Stimulated activated CD4-positive, alpha-beta T cell treated with anti-CD3 and anti-CD28 coated beads, Interleukin-4, amount 100 ng/mL, for 24 hours (primary cell): ENCODE measurements at places on chromosomes 1 and 21.
A peak's percentile ranks its signal among the peaks of the same experiment; 100 is the strongest.

- DNase-seq = peak; percentile 22
These were observed 39.8 kb upstream of the C1orf105 start for GRCh38 chr1:172380441-172381244.

DNA sequence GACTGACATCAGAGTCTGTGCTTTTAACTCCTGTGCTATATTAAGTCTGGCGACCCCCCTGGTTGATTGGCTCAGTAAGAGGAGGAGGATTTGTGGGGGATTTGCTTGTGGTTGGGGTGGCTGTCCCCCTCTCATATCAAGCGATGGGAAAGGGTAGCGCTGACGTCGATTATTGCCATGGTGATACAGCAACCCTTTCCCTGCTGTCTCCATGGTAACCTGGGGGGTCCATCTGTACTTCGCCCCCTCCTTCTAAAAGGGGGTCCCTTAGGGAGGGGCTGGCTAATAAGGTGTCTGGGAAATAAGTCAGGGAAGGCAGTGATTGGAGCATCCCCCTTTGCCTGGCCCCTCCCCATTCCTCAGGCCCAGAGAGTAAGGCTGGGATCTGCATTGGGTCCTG lies 4.7 kb downstream of the FAM229A start:
- no peak for DNase-seq

GRCh38 chr1:213179784-213180183 lies 128.7 kb downstream of the RPS6KC1 start:
- no peak for DNase-seq

- DNase-seq = no peak
These were observed 59.5 kb downstream of the CD46 start for GRCh38 chr1:207811319-207811718.

DNA sequence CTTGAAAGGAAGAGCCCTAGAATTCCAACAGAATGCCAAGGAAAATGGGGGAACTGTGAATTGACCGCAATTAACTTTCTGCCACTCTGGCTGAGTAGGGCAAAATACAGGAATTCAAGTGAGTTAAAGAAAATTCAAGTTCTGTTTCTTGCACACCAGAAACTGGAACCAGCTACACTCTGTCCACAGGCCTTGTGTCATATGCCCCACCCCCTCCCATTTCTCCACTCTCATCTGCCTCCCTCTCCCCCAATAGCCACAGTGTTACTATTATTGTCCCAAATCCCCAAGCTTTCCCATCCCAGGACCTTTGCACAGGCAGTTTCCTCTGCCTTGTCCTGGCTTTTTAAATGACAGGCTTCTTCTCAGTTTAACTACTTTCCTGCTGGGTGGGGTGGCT lies 4.3 kb upstream of the STK40 start:
- DNase-seq = no peak

DNA sequence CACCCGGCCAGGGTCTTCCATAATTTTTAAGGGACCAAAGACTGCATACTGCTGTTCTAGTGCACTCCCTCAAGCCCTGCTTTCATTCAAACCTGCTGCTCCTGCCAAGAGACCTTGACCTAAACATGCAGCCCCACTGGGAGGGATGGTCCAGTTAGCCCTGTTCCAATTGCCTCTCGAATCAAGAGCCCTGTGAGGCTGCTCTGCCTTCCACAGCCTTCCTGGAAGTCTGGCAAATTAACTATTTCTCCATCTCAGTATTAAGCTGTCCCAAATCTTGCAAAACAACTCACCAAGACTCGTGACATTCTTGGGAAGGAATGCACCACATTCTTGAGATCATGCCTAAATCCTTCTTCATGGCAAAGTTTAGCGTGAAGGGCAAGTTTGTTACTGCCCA lies 231.3 kb downstream of the C1orf94 start:
- no peak for DNase-seq

DNA sequence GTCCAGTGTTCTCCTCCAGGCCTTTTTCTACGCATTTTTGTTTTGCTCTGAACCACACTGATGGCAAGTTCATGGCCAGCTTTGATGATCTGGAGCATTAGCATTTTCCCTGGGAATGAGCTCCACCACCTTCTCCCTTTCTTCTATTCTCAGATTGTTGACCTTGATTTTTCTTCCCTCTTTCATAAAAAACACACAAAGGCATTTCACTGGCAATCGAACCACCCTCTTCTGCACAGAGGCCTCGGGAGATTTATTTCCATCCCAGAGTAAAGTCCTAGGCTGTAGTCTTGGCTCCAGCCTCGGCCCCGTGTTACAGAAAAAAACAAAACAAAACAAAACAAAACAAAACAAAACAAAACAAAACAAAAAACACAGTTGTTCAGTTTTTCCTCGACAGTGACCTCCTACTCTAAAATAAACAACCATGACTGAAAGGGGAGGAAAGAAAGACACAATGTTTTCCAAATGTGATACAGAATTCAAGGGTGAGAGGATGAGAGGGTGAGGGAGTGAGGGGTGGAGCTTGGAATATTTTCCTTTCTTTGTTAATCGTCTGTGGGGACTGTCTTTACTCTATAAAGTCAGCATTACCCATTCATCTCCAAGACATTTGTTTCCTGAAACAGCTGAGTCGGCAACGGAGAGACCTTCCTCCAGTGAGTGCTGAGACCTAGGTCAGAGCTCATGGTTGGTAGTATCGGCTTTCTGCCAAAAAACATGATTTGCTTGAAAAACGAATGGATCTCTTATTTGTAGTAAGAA lies 29.8 kb upstream of the RNF186 start:
- no peak for DNase-seq

DNA sequence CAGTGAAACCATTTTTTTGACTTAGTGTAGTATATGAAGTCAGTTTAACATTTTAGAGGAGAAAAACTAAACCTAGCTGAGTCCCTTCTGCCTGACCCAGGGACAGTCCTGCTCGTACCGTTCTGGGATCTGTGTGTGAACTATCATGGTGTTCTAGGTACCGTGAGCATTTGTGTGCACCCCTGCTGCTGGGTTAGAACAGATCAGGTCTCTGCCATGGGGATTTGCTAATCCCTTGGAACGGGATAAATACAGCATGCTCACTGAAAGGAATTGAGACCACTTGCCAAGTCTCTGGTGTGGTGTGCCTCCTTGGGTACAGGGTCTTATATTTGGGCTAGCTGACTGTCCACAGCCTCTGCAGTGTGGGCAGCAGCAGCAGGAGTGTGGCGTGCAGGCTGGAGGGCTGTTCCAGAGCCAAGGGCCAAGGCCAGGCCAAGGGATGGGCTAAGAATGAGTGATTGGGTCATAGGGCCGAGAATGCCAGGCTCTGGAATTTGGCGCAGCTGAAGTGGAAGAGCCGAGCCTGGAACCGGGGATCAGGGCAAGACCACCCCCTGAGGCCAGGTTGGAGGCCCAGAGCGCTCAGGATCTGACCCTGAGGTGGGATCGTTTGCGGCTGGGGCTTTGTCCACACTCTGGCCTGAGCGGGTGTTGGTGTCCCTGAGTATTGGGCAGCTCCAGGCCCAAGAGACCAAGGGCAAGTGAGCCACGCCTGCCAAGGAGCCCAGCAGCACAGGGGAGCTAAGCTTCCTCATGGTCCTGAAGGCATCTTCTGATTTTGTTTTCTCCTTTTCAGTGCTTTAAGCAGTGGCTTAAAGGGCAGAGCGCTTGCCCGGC lies 66.3 kb downstream of the VPS26C start:
- no peak for DNase-seq

DNA sequence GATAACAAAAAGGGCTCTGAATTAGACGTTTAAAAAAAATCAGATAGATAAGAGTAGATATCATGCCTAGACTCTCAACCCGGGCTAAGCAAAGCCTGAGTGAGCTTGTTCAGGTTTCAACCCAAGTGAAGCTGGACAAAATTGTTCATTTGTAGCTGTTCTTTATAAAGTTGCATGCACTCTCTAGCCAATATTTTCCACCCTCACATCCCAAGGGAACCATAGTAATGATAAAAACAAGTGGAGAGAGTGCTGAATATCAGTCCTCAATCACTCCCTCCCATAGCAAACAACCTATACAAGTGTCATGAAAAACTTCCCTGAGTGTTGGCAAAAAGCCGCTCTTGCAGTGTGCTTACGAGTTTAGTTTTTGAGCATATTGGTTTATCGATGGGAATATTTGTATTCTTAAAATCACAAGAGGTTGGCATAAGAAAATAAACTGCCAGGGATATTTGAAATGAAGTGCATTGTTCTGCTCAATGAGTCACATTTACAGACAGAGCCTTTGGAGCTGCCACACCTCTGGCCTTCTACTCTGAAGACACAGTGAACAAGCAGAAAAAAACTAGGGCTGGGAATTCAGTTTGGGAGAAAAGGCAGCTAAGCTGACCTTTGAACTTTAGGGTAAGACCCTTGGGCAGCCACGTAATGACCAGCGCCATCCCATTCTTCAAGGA lies 2.2 kb upstream of the CLCA2 start:
- no peak for DNase-seq

GRCh38 chr1:171990371-171990770 lies 149.1 kb downstream of the DNM3 start:
- DNase-seq = no peak

- no peak for DNase-seq
These were observed 166.8 kb downstream of the HIVEP3 start for GRCh38 chr1:41751804-41752513.

- DNase-seq = no peak
These were observed 23.5 kb downstream of the EPHA2 start for GRCh38 chr1:16132325-16132785.

DNA sequence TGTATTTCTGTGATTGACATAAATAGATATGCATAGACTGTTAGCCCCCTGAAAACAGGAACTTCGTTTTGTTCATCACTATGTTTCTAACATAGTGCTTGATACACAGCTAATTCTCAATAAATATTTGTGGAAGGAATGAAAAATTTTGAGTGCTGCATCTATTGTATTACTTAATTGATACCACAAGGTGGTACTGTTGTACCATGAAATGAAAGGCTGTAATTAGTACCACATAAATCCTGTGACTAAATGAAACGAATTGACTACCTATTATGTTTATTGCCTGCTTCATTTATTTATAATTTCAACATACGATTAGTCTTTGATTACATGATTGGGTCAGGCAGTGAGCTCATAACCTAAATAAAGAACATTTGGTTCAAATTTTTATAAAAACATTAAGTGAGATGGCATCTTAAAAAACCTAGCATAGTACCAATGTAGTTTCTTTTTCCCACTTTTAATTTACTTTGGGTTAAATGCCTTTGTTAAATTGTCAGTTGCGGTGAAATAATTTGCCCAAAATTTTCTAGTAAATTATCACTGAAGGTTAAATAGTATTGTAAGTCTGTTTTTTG lies 15.0 kb upstream of the TGFB2 start:
- DNase-seq = no peak

- no peak for DNase-seq
These were observed 17.6 kb downstream of the SEC16B start for GRCh38 chr1:177952249-177952648.

DNA sequence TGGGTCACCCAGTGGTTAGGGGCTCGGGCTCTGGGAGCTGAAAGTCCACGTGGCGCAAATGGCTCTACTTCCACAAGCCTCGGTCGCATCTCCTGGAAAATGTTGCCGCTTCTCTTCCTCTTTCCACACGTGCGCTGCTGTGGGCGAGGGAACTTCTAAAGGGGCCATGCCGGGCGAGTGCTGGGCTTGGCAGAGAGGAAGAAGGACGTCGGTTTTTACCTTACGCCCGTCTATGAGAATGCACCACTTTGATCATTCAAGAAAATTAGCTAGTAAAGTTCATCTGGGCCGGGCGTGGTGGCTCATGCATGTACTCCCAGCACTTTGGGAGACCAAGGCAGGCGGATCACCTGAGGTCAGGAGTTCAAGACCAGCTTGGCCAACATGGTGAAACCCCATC lies 10.4 kb downstream of the SLC45A1 start:
- no peak for DNase-seq

DNA sequence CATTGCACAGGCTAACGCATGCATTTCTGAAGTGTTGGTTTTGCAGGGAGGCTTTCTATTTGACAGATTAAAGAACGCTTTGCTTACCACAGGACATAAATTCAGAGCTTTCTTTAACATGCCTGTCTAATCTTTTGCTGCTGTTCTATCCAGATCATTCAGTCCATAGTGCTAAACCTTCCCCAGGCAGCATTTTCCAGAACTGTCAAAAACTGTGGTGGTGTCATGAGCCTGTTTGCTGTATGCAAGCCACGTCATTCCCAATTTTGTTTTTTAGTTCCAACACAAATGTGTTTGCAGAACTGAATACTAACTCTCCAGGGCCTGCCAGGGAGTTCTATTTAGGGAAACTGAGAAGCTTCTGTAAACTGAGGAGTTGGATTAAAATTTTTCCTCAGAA lies 390.5 kb upstream of the LYPLAL1 start:
- DNase-seq = no peak

DNA sequence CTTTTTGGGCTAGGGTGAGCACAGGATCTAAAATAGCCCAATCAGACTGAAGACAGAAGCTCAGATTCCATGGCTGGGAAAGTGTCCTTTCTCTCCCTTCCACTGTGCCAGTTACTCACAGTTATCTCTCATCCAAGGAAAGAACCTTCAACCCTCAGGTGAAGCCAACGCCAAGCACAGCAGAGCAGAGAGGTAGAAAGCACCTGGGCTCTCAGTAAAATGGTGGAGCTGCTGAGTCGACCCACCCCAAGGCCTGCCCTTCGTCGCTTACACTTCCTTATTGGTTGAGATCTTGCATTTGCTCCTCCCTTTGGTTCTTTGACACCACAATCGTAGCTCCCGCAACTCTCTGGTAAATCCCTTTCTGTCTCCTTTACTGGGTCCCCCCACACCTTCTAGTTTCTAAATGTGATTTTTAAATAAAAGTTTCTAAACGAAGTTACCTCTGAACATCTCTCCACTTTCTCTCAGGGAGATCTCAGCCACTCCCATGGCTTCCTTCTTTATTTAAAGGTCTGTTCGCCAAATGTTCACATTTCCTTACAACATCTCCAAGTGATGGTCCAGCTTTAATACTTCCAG lies 27.5 kb upstream of the SLC30A1 start:
- DNase-seq = peak; percentile 8

DNA sequence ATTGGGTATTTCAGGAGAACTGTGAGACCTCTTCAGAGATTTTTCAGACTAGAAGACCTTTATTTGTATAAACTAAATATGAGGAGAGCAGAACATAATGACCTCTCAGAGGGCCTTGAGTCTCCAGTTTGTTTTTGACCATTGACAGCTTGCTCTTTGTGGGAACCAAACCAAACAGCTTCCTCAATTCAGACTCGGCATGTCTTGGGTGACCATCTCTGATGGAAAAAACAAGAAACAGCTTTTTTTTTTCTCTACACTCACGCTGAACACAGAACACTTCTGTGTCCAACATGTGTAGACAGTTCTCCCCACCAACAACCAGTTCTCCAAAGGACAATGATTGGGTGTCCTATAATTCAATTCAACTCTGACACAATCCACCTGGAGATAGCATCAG lies 11.5 kb downstream of the ATP1A4 start:
- no peak for DNase-seq

DNA sequence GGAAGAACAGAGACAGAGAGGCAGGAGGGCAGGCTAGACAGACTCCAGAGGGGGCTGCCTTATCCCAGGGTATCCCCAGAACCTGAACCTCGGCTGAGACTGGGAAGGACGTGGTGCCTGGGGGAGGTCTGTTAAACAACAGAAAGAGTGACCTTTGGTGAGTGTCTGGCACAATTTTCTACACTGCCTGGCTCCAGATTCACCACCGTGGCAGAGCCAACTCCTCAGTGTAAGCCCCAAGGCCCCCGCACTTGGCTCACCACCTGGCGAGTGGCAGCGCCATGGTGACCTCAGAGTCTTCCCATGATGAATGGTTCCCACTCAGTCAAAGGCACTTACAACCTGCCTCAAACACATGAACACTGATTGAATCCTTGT lies 6.5 kb downstream of the RD3 start:
- no peak for DNase-seq
